Stimulated activated CD4-positive, alpha-beta T cell treated with anti-CD3 and anti-CD28 coated beads, Interleukin-1b, Interleukin-23, amount 100 ng/mL, for 1 hour (primary cell): ENCODE measurements at places on chromosomes 5 and 9.

DNA sequence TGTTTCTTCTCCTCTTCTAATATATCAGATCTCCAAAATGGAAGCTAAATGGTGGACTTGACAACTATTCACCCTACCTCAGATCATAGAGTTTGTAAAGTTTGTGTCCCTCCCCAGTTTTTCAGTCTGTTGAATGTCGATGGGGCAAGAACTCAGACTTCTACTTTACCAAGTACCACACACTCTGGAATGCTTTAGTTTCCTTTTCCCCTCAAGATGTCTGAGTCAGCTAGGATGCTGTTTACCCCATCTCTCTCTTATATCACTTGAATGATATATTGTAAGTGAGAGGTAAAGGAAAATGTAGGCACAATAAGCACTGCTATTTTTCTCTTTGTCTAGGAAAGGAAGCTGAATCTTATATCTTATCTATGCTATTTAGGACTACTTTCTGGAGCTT is 25.9 kb upstream of the TAL2 start:
- DNase-seq = no peak

GRCh38 chr5:13843175-13843846 is 101.2 kb downstream of the DNAH5 start:
- DNase-seq = no peak

DNA sequence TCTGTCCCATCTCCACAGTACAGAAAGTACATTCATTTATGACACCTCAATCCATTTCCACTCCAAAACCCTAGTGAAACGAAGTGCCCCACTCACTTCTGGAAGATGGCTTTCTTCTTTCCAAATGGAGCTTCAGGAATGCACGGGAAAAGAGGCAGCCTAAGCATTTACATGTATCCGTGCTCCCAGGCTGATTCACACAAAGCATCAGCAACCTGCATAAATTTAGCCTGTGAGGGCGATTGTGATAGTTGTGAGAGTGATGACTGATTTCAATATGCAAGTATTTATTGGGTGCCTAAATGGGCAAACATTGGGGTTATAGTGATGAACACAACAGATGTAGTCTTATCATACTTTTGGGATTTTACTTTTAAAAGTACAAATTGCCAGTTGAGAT is 86.6 kb downstream of the PLPPR1 start:
- DNase-seq = no peak

DNA sequence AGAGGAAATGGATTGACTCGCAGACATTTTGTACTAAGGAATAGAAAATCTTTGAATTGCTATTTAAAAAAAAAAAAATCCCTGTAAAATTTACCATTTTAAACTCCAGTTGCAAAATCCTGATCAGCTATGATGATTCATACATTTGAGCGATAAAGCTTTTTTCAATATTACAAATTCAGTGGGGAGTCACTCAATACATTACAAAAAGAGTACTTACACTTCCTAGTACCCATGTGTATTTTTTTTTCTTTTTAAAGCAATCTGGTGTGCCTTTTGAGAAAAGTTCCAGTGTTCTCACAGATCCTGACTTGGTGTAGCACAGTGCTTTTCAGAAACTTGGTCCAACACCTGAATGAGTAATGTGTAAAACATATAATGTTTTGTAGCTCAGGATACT is 54.3 kb downstream of the PIK3R1 start:
- DNase-seq = no peak

DNA sequence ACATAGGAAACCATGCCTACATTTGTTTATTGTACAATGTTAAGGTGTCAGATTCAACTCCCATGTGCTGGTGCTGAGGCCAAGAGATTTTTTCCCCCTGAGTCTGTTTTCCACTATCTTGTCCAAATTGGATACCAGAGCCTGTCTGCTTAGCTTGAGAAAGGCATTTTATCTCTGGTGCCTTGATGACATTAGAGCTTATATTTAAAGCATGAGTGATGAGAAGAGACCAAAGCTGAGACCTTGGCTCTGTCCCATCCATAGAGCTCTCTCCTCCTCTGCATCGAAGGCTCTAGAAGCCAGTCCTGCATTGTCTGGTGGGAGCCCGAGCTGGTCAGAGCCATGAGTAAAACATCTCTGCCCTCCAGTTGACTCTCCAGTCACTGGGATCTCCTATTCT is 10.4 kb upstream of the PPP2CA start:
- DNase-seq = no peak

DNA sequence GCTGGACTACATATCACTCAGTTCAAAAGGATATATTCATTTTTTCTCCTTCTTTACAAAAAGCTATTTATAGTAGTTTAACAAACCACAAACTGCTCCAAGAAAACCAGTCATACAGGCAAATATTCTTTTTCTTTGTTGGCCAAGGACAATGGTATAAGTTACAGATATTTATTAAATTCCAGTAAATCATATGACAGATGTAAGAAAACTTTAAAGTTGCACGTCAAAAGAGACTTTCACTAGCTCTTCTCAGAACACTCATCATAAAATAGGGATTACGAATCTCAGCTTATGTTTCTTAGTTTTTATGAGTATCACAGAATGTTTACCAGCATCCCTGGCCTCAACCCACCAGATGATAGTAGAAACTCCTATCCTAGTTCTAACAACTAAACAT is 67.2 kb downstream of the ANKRD31 start:
- no peak for DNase-seq

DNA sequence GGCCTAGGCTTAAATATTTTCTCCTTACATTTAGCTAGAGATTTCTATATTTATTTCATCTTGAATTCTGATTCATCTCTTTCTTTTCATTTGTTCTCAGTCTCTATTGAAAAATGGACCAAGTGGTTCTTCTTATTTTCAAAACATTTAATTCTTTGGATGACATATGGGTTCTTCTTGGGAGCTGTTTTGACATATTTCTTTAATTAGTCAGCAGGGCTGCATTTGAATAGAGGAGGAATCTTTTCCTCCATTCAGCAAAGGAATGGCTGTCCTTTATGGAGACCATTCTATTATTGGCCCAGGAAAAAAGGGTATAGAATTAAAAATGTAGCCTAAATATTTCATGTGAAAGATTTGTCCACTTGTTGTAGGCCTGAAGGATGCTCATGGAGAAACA is 109.9 kb downstream of the RPS23 start:
- DNase-seq = no peak

GRCh38 chr9:93533863-93534262 is 42.5 kb upstream of the PHF2 start:
- no peak for DNase-seq

DNA sequence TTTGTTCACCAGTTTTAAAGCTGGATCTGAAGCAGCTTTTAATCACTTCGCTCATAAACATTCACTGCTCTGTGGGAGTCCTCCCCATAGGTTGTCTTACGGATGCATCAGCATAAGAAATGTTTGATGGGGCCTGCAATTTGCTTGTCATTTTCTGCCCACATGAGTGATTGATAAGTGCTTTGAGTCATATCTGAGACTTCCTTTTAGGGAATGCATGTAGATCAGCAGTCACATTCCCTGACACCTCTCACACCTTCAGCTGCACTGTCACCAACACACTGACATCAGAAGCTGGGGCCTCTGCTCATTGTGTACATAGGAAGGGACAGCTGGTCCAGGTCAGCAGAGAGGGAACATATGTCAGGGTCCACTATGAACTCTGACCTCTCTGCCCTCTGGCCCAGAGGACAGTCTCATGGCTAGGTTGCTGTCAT is 84.1 kb upstream of the SPATA31D4 start:
- no peak for DNase-seq

GRCh38 chr5:36691696-36692371 is 85.4 kb downstream of the SLC1A3 start:
- no peak for DNase-seq

DNA sequence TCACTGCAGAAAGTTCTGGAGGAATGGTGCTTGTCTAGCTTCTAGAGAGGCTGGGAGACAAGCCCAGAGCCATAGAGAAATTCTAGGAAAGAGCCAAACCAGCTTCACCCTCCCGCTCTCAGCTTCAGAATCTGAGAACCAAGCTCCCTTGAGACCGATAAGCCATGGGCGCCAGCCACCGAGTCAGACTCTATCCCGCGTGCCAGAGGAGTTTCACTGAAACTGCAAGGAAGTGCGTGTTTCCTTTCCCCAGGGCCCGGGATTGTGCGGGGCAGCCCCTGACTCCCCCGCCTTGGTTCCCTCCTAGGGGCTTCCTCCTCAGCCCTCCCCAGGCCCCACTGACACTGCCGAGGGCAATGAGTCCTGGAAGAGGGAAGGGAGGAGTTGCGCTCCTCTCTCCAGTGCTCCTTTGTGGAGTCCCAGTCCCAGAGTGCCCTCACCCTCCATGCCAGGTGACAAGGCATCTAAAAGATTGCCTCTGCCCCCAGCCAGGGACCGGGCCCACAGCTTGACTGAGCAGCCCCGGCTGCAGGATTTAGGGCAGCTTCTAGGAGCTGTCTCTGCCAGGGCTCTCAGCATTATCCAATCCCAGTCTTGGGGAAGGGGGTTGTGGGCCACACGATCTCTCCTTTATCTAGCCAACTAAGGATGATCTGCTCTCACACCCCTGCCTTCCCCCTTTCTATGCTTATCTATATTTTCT is 18.4 kb upstream of the TCF7 start:
- no peak for DNase-seq

GRCh38 chr5:134603059-134603458 is 29.6 kb downstream of the SAR1B start:
- DNase-seq = no peak

- no peak for DNase-seq
Measured at GRCh38 chr5:34524123-34524522, 132.0 kb upstream of the RAI14 start.
